GM06990 (cell line): ENCODE measurements at places on chromosomes 1 and 21.

- DNase-seq, result no peak
Measured at GRCh38 chr1:159927211-159927848, 2.0 kb upstream of the TAGLN2 start.

- no peak for DNase-seq
Measured at GRCh38 chr1:230866171-230867070, 1.9 kb downstream of the C1orf198 start.

DNA sequence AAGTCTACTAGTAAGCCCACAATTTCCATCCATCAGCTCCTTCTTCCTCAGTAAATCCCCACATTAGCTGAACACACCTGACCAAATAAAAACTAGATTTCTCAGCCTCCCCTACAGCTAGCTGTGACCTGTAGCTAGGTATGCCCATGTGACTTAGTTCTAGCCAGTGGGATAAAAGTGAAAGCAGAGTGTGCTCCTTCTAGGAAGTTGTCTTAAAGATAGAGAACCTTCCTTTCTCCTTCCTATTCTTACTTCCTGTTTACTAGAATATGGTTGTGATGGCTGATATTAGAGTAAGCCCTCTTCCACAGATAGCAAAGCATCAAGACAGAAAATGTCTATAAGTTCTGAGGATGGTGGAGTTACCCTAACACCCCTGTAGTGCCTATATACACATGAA is 67.0 kb downstream of the PIK3R3 start:
- no peak for DNase-seq

DNA sequence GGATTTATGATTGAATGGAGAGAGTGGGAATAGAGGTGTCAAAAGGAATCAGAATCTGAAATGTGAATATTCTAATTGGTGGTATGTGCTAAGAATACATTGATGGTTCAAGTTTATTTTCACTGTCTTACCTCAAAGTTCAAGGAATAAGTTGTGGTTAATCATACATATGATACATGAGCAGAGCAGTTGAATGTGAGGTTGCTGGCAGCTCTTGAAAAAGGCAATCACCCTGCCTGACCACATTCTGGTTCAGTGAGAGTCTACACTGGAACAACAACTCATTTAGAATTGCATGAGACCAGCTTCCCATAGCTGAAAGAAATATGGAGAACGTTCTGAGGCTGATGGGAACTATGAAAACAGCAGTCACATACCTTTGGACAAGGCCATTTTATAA is 68.3 kb upstream of the ARHGAP29 start:
- no peak for DNase-seq

- DNase-seq, result no peak
Measured at GRCh38 chr1:230399321-230400006, 26.7 kb downstream of the PGBD5 start.

DNA sequence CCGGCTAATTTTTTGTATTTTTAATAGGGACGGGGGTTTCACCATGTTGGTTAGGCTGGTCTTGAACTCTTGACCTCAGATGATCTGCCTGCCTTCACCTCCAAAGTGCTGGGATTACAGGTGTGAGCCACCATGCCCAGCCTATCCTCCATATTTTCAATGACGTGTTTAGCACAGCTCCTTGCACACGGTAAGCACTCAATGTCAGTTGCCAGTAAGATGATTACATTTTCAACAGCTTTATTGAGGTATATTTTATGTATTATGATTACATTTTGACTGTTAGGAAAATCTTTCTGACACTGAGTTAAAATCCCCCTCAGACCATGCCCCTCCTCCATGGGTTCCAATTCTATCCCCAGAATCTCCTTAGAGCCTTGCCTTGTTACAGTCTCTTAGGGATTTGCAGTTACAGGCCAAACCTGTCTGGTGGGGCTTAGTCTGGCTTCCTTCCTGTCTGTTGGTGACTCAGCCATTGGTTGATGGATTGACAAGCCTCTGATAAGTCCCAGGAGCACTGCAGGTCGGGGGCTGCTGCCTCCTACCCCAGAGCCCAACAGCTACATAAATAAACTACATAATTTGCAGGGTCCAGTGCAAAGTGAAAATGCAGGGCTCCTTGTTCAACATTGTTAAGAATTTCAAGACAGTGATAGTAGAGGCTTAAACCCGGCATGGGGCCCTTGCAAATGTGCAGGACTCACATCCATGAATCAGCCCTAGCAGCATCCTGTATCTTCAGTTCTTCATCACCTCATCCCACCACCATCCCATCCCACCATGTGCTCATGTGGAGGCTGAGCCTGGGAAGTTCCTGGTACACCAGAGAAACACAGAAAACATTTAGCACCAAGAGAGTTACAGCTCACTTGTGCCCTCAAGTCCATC is 23.4 kb downstream of the COA7 start:
- DNase-seq, result no peak

DNA sequence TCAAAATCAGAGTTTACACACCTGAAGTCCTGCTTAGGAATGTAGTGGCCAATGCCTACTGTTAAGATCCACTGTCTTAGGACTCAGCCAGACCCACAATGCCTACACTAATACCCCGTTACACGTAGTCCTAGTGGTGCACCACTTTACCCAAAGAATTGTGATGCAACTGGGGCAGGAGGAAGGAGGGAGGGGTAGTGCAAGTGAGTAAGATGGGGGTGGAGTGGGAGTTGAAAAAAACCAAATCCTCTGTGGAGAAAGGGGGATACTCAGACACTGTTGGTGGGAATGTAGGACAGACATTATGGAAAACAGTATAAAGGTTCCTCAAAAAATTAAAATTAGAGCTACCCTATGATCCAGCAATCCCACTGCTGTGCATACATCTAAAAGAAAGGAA is 19.5 kb downstream of the GLIS1 start:
- no peak for DNase-seq
